Adrenal gland (tissue), 19 donors: ENCODE measurements at places on chromosomes 6 and 20.

DNA sequence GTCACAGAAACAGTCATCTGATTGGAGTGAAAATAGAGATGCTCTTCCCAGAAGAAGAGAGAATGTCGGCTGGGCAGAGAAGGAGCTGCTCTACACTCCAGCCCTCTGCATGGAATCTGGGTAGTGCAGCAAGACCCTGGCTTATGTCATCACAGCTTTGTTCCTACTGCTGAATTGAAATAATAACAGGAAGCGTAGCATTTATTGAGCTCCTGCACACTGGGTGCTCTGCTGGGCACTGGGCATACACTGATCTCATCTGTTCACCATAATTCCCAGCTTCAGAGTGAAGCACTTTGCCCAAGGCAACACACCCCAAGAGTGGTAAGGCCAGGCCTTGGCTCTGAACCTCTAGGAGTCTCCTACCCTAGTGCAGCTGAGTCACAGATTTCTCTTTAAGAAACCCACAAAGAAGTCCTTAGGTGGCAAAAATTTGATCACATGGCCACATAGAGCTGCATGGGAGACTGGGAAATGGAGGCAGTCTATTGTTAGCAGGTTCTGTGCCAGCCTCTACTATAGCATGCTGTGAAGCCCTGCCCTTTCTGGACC lies 3.9 kb upstream of the SDCBP2 start:
- no peak for DNase-seq

DNA sequence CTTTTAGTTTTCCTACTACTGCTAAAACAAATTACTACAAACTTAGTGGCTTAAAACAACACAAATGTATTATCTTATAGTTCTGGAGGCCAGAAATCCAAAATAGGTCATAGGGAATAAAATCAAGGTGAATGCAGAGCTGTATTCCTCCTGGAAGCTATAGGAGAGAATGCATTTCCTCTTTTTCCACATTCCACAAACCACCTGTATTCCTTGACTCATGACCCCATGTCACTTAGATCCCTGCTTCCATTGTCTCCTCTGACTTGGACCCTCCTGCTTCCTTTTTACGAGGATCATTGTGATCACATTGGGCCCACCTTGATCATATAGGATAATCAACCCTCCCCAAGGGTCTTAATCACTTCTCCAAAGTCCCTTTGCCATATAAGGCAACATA lies 200.8 kb downstream of the KCNQ5 start:
- no peak for DNase-seq

DNA sequence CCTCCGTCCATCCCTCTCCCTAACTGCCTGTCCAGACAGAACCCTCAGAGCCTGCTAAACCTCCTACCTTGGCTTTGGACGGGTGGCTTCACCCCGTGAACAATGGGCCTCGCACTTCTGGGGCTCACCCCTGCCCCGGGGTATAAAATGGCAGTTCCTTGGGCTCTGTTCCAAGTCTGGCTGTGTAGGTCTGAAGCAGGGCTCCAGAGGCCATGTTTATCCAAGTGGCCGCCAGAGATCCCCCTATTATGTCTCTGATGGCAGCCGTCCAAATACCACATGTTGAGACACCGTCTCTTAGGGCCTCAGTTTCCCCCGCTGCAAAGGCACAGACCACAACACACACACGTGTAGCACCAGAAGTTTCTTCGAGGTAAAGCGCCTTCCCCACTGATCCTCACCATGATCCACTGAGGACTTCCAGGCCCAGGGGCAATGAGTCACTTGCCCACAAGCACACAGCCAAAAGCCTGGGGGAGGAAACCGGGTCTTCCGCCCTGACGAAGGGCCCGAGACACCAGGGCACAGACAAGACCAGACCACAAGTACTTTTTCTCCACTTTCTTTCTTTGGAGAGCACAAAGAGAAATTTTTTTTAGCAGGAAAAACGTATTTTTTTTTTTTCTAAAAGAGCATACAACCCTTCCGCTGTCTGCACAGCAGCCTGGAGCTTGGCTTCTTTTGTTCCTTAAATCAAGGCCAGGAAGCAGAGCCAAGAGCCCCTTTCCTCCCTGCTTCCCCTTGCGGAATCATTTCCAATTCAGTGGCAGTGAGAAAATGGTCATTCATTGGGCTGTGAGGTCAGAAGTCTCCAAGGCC lies 11.8 kb downstream of the CPNE5 start:
- peak; percentile 61 for DNase-seq

GRCh38 chr6:64227863-64228262 lies 592.3 kb downstream of the PHF3 start:
- no peak for DNase-seq

- DNase-seq: peak; percentile 32
These were observed 977.7 kb upstream of the SLC35B3 start for GRCh38 chr6:9412951-9413559.

DNA sequence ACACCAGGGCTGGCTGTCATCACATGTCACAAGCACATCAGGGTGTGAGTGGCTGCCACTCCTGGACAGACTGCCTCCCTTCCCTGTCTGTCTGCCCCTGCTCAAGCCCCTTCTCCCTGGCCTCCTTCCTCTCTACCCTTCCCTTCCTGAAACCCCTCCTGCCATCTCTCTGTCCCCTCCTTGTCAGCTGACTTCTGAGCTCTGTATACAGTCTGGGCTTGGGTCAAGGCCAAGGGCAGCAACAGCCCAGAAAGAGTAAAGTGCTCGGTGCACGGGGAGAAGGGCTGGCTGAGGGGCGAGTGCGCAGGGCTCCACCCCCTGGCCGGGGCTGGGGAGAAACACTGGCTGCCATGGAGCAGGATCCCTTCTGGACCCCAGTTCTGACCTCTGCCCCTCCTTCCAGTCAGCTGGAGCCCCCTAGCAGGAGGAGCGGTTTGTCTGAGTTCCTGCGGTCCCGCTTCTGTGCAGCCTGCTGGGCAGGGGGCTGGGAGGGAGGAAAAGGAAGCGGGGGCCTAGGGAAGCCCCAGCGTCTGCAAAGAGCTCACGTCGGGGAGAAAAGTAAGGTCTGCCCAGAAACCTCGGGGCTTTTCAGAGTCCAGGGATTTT lies 2.0 kb downstream of the LKAAEAR1 start:
- no peak for DNase-seq

- DNase-seq: no peak
These were observed 959.9 kb upstream of the FLRT3 start for GRCh38 chr20:15297059-15297875.

DNA sequence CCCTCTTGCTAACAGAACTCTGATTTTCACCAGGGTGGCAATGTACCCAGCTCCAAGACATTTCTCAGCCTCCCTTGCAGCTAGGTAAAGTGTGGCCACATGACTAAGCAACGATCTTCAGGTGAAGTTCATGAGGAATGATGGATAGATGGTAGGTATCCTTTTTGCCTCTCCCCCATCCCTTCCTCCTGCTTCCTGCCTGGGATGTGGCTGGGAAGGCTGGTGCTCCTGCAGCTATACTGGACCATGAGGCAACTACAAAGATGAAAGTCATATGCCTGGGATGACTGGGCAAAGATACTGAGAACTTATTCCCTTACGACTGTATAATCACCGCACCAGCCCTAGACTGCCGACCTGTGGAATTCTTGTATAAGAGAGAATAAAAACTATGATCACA lies 13.4 kb downstream of the ZNF335 start:
- DNase-seq: peak; percentile 11

DNA sequence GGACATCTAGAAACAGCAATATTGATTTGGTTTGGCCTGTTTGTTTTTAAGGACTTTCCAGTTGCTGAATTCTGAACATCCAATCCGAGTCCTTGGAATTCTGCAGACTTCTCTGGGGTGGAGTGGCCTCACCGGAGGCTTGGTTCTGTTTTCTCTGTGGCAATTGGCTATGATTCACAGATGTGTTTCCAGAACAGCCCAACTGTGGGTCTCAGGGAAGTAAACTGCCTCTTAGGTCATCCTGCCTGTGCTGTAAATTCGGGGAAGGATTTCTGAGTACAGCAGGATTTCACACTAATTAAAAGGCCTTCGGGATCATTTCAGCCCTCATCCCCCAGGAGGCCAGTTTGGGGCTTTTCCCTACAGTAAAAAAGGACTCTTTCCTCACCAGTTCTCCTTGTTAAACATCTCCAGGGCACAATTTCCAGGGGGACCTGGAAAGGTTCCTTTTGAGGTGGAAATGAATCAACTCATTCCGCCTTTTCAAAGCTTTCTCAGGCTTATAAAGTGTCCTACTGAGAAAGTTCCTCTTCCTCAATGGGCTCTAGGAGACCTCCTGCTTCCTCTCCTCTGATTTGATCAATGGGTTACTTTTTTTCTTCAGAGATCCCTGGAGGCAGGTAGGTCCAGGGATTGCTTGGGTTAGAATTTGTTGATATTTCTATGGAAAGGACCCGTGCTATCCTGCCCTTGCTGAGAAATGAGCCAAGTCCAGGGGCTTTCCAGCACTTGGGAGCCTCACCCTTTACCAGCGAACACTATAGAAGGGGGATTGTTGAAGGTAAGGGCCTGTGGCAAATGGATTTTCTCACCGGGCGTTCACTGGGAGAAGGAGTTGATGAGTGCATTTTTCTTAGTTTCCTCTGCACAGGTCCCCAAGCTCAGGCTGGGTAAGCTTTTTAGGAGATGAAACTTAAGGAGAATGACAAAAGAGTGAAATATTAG lies 114.6 kb downstream of the CLIC5 start:
- DNase-seq: no peak

- DNase-seq: peak; percentile 25
These were observed 214.6 kb downstream of the SMOC2 start for GRCh38 chr6:168655462-168656152.

DNA sequence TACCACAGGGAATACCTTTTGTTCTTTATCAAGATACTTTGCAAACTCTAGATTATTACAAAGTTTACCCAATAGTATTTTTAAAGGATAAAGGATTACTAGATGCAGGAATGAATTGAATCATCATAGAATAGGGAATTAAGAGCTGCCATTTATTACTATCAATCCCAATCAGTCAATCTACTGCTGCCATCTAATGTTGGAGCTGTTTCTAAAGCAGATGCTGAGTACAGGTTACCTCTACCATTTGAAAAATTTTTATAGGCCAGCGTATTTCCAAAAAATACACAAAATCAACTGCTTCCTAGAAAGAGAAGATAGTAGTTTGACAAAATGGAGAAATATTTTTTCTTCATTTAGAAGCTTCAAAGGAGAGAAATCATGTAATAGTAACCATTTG lies 520.4 kb downstream of the ADGRB3 start:
- no peak for DNase-seq

DNA sequence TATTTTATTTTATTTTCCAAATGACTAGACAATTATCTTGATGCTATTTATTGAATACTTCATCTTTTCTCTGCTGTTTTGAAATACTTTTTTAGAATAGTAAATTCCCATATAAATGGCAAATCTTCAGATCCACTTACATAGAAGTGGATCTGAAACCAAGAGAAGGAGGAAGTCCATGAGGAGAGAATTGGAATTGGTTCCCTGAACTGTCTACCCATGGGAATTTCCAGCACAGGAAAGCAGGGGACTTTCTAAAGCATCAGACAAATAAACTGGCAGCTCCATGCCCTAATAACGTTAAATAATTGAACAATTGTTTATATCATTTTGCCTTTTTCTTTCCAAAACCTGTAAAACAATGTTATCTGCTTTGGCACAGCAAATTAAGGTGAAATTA lies 47.1 kb upstream of the PNRC1 start:
- no peak for DNase-seq

- no peak for DNase-seq
These were observed 330.3 kb upstream of the PRDM1 start for GRCh38 chr6:105755885-105756284.

GRCh38 chr20:23132293-23132929 lies 46.3 kb upstream of the CD93 start:
- DNase-seq: no peak

DNA sequence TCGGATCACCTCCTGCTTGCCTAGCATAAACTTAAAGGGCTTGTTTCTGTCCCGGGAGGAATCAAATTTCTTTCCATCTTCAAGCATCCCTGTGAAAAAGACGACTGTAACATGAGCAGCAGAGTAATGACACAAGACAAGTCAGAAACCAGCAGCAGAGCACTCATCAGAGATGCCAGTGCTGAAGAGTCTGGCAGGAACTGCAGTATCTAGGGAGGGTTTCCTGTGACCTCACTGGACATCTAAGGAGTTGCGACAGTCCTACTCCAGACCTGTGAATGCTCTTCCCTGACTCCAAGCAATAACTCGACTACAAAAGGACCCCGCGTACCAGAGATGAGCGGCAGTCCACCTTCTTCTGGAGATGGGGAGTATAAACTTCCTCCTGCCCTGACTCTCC lies 17.3 kb downstream of the FKBP1A start:
- no peak for DNase-seq

DNA sequence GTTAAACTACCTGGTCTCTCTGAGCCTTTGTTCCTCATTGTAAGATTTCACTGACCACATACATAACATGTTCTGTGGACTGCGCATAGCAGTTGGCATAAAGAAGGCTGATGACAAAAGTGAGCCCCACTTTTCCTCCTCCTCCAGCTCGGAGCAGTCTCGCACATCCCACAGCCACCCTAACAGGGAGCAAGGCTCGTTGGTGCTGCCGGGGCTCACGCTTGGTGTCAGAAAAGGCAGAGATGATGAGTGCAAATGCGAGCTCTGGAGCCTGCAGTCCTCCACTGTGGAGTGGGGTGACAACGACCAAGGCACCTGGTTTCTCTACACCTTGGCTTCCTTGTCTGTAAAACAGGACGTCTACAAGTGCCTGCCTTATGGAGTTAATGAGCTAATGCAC lies 9.7 kb downstream of the TGM3 start:
- DNase-seq: no peak

DNA sequence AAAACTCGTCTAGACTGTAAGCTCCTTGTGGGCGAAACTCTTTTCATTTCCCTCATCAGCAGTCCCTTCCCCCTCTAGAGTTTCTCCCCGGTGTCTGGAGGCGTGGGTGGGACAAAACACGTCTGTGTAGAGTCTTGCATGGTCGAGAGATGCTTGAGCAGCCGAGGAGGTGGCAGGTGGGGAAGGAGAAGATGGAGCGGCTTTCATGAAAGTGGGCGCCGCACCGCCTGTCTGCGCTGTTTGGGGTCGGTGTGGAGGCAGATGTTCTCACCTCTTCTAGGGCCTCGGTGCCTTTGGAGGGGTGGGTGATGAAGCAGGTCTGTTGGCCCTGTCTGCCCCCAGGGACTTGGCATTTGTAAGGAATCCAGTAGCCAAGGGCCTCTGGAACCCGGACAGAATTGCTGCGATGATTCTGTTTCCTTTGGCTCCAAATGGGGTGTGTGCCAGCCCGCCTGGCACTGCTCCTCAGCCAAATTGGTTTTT lies 1.2 kb downstream of the BRPF3 start:
- DNase-seq: peak; percentile 41

GRCh38 chr6:114833211-114833610 lies 490.4 kb upstream of the HS3ST5 start:
- no peak for DNase-seq

DNA sequence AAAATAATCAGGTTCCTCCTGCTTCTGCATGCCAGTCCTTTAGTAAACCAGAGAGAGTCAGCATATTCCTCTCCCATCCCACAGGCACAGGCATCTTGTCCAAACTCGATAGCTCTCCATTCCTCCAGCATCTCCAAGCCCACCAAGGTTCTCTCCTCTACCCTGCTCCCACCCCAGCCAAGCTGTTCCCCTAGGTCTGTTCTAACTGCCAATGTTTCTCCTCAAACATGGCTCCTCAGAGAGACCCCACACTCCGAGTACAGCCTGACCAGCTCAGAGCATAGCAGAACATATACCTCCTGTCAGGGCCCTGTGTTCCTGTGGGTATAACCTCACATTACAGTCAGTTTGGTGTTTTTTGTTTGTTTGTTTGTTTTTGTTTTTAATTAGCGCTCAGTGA lies 177.8 kb downstream of the VEGFA start:
- no peak for DNase-seq

- no peak for DNase-seq
These were observed 644 bp downstream of the RBL1 start for GRCh38 chr20:37095108-37095598.

- DNase-seq: no peak
These were observed 54.0 kb upstream of the AKIRIN2 start for GRCh38 chr6:87755708-87756671.
